ENCODE measurements at places on chromosomes 1 and 21.
A peak's percentile ranks its signal among the peaks of the same experiment; 100 is the strongest.

- peak; percentile 1 for DNase-seq
Observed at GRCh38 chr1:2103266-2103900, 53.2 kb downstream of the PRKCZ start.

GRCh38 chr1:237146241-237146640, 104.3 kb downstream of the RYR2 start:
- no peak for DNase-seq

DNA sequence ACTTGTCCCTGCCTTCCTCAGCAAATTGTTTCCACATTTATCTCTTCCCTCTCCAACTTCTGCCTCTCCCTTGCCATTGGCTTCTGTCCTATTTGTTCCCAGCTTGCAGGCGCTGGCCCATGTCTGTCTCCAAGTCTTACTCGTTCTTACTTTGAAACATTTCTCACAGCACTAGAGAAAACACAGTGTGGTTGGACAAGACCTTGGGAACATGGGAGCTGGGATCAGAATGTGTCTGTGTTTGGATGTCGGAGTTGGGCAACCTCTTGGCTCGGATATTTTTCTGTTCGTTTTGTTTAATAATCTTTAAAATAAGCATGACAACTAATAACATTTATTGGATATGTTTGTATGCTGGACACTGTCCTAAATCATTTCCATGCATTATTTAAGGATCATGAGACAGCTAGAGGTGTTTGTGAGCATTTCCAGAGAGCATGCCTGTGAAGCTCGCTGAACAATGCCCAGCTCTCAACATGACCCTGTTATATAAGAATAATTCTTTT, 5.9 kb upstream of the BRWD1 start:
- peak; percentile 49 for DNase-seq

- no peak for DNase-seq
Observed at GRCh38 chr1:93738075-93738622, 56.5 kb upstream of the BCAR3 start.

- no peak for DNase-seq
Observed at GRCh38 chr1:208756339-208756981, 512.3 kb upstream of the PLXNA2 start.

DNA sequence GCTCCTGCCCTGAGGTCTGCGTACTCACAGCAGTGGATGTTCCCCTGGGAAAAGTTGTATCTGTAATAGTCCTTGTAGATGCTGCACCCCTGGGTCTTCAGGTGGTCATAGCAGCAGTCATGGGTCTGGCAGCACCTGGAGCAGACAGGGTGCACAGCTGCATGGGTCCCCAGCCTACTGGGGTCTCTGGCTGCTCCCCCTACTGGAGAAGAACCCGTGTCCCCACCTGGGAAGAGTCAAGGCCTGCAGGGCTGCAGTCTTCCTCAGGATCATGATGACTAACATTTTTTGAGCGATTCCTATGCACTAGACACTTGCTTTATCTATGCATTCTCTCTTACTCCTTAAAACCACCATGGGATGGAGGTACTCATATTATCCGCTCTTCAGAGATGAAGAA, 3.9 kb downstream of the PLA2G2D start:
- DNase-seq = no peak

- DNase-seq = no peak
Observed at GRCh38 chr1:215114154-215114933, 31.8 kb downstream of the KCNK2 start.

DNA sequence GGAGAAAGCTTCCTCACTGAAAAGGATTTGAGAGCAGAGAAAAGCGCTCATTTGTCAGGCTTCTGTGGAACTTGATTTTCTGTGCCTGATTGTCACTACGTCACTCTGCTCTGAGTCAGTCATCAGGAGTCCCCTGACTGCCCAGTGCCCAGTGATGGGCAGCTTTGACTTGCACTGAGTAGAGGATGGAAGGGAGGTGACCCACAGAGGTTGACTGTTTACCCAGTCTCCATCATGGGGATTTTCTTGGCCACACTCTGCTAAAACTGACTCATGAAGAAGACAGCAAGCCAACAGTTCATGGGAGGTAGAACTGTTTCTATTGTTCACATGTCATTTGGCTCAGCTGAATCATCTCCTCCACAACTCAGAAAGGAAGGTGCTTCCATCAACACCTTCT, 82.1 kb upstream of the DUSP10 start:
- DNase-seq = no peak

GRCh38 chr1:65323246-65323645, 13.9 kb downstream of the DNAJC6 start:
- DNase-seq = no peak

- peak; percentile 22 for DNase-seq
Observed at GRCh38 chr21:40164905-40165772, 297.9 kb downstream of the PCP4 start.

- DNase-seq = no peak
Observed at GRCh38 chr1:19893687-19894086, 11.5 kb downstream of the OTUD3 start.

- DNase-seq = no peak
Observed at GRCh38 chr1:209646558-209646957, 5.7 kb downstream of the LAMB3 start.

GRCh38 chr21:35796844-35797243, 263.5 kb downstream of the SETD4 start:
- no peak for DNase-seq

DNA sequence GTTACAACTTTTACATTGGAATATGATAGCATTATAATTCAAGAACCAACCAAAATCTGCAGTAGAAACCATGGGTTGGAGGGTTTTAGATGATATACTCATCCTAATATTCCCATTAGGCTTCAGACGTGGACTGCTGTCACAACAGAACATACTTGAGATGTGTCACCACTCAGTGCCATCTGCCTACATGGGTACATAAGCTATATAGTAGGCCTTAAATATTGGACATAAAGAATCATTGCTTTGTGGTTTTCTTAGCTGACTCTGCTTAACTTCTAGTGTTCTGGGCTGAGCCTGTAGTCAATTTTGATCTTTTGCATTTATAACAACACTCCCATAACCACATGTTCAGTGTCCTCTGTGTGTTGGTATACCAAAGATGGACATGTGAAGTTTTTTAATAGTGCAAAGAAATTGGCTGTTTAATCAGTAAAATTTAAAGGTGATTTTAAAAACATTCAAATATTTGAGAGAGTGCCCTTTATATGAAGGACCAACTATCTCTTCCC, 14.2 kb downstream of the RAP1A start:
- no peak for DNase-seq

GRCh38 chr1:2632051-2632430, 775 bp downstream of the MMEL1 start:
- no peak for DNase-seq

GRCh38 chr1:237492359-237492758, 398.4 kb downstream of the ZP4 start:
- DNase-seq = no peak

DNA sequence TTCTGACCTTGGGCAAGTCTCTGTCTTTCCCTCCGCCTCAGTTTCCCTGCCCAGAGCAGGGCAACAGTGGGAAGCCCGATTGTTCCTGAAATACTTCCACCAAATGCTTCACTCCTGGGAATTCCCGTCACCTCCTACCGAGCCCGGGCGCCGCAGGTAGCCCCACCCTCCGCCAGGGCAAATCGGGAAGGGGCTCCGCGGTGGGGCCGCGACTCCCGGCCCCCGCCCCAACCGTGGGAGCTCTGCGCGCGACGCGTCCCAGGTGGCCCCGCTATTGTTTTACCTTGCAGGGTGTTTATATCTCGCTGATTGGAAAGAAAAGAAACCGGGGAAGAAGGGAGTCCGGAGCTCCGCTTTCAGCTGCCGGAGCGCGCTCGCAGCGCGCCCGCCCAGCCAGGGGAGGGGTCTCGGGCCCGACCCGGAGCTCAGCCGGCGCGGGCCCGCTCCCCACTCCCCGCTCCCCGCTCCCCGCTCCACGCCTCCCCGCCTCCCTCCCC, 407 bp downstream of the IGSF3 start:
- DNase-seq = no peak

GRCh38 chr1:243946946-243947345, 96.9 kb upstream of the AKT3 start:
- no peak for DNase-seq

- DNase-seq = no peak
Observed at GRCh38 chr1:233393084-233393840, 65.7 kb downstream of the MAP3K21 start.

GRCh38 chr1:48194801-48195200, 27.7 kb upstream of the SLC5A9 start:
- no peak for DNase-seq

DNA sequence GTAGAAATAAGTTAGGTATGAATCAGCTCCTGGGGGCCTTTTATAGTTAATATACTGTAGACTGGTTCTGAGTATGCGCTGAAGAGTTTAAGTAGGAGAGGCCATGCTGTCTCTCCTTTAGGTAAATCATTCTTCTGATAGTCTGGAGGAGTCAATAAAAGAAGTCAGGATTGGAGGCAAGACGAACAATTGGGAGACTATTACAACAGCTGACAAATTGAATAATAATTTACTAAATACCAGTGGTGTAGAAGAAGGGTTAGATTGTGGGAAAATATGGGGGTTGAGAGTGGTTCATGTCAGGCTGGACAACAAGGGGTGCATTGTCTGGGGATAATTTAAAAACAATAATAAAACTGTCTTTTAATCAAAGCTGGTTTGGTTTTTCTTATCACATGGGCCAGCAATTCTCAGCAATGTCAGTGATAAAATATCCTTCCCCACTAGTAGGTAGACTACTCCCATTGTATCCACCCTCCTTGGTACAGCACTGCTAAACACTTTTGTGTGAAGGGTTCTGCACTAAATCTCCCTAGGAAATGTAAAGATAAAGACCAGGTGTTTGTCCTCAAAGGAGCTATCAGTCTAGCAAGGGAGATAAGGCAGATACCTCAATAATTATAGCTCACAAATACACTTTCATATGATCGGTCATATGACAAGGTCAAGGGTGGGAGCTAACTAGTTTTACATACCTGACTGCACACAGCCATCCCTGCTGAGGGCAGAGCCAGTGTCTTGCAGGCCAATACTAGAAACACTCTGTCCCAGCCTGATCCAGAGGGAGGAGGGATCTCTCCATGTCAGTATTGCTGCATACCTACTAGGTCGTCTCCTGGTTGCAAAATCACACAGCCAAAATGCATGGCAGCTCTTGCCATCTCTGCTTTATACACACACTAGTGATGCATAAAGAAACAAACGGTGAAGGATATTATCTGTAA, 299.7 kb downstream of the VAV3 start:
- DNase-seq = no peak
